Activated CD4-positive, alpha-beta T cell treated with anti-CD3 and anti-CD28 coated beads, Interleukin-2, amount 50 U/mL, for 48 hours (primary cell): ENCODE measurements at places on chromosomes 16 and 17.

- DNase-seq, result no peak
Observed at GRCh38 chr17:74567397-74567796, at the start of gene CD300H. TSS of gene CD300H (minus strand) at chr17:74567509.

DNA sequence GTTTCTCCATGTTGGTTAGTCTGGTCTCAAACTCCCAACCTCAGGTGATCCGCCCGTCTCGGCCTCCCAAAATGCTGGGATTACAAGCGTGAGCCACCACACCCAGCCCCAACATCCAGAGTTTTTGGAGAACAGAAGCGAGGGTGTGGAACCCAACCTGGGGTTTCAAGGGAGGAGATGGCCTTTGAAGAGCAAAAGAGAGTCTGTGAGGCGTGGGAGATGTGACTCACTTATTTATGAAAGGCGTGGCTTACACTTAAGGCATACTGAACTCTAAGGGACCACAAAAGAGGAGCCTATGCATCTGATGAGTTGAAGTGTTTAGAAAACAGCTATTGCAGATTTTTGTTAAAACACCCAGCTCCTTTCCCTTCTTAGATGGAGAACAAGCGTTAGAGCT, 18.9 kb downstream of the ARSG start:
- DNase-seq, result no peak

- DNase-seq, result no peak
Observed at GRCh38 chr16:47940466-47940865, 215.3 kb downstream of the ABCC12 start.

DNA sequence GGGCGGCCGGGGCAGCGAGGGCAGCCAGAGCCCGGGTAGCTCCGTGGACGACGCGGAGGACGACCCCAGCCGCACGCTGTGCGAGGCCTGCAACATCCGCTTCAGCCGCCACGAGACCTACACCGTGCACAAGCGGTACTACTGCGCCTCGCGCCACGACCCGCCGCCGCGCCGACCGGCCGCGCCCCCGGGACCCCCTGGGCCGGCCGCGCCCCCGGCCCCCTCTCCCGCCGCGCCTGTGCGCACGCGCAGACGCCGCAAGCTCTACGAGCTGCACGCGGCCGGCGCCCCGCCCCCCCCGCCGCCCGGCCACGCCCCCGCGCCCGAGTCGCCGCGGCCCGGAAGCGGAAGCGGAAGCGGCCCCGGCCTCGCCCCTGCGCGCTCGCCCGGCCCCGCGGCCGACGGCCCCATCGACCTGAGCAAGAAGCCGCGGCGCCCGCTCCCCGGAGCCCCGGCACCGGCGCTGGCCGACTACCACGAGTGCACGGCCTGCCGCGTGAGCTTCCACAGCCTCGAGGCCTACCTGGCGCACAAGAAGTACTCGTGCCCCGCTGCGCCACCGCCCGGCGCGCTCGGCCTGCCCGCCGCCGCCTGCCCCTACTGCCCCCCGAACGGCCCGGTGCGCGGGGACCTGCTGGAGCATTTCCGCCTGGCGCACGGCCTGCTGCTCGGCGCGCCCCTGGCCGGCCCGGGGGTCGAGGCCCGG, 36.1 kb upstream of the ZC3H18 start:
- DNase-seq, result peak; percentile 76

GRCh38 chr17:81914103-81914850, 3.1 kb upstream of the PCYT2 start:
- no peak for DNase-seq

DNA sequence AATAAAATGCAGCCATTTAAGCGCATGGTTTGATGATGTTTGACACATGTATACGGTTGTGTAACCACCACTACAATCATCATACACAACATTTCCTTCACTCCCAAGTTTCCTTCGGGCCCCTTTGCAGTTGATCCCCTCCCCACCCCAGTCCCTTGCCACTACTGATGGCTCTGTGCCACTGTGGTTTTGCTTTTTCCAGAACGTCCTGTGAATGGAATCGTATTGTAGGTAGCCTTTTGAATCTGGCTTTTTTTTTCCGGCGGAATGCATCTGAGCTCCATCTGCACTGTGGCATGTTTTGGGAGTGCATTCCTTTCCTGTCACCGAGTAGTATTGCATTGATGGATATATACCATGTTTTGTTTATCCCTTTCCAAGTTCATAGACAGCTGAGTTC, 15.1 kb upstream of the MAP2K3 start:
- no peak for DNase-seq

- no peak for DNase-seq
Observed at GRCh38 chr17:50557630-50558029, 2.9 kb upstream of the CACNA1G start.

GRCh38 chr17:60909405-60909804, 231.8 kb downstream of the BCAS3 start:
- DNase-seq, result no peak

DNA sequence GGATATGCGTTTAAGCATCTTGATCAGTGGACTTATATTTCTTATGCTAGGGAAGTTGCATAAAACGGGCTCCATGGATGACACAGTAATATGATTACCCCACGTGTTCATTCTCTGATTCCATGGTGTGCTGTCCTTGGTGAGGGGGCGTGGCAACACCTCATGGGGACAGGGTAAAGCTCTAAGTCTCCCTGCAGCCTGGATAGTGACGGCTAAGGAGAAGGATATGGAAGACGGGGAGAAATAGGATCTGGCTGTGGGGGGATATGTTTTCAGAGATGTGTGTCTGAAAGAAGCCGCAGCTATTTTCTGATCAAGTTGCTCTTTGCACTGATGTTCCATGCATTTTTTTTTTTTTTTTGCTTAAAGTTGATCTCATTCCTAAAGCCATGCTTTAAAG, 84.3 kb downstream of the MARCHF10 start:
- DNase-seq, result no peak

DNA sequence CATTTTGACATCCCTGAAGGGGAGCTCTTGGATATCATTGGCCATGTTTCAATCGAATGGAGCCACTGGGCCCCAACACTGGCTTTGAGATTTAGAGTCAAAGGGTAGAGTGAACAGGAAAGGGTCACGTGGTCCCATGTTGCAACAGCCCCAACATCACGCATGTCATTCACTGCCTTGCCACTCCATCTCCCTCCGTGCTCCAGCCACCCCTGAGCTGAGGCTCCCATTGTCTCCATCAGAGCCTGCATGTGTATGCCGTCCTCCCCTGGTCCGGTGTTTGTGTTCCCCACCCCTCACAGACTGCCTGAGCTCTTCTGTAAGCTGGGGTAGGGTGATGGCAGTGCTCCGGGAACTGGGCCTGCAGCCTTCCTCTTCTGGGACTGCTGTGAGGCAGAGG, 12.1 kb downstream of the NFE2L1 start:
- no peak for DNase-seq

DNA sequence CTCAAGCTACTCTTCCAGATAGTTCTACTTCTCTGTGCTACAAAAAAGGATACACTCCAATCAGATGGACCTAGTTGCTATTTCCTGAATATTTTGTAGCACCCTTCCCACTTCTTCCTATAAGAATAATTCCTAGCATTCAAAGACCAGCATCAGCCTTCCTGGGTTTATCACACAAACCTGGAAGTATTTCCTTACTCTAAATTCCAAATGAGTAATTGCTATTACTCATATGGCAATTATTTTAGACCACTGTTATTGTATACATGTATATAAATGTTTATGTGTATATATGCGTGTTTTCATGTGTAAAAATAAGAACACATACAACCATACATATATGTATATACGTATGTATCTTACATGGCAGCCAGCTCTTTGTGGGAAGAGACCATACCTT, 130.6 kb downstream of the MYO1D start:
- DNase-seq, result no peak

- DNase-seq, result peak; percentile 48
Observed at GRCh38 chr17:50501054-50501453, 7.2 kb upstream of the MYCBPAP start.

- DNase-seq, result no peak
Observed at GRCh38 chr17:57561072-57561861, 183.8 kb downstream of the CCDC182 start.

DNA sequence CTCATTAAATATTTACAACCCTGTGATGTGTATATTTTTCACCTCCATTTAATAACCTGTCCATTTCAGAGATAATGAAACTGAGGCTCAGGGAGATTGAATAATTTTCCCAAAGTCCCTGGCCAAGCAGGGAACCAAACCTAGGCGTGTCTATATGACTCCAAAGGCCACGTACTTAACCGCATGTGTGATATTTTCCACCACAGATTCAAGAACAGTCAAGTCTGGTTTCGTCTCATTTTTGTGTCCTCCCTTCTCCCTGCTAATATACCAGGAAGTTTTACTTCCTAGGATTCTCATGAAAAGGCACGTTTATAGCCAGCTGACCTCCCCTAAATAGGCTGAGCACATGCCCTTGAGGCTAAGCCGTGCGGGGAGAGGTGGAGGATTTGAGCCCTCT, 15.3 kb downstream of the WFIKKN2 start:
- no peak for DNase-seq

GRCh38 chr17:57926723-57927047, 28.5 kb downstream of the CUEDC1 start:
- no peak for DNase-seq

DNA sequence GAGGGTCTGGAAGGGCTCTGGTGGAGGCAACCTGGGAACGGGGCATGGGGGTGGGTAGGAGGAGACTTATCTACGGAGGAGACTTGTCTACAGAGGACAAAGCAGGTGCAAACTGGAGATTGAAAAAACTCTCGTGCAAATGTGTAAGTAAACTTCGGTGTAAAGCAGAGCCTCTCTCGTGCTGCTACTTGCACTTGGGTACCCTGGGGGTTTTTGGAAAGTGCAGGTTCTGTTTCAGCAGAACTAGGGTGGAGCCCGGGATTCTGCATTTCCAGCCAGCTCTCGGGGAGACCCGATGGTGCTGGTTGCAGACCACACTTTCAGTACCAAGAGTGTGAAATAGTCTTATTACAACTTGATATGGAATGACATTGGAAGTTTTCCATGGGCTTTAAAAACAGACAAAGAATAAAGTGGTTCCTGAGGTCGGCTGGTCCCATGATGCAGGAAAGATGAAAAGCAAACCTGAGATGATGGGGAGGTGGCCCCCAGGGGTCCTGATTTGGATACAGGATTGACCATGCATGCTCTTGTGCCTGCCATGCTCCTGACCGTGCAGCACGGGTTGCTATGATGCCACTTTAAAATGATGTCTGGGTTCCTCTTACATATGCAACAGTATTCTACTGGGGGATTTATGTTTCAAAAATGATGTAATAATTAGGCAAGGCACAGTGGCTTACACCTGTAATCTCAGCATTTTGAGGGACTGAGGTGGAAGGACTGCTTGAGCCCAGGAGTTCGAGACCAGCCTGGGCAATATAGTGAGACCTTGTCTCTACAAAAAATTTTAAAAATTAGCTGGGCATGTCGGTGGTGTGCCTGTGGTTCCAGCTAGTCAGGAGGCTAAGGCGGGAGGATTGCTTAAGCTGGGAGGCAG, 69.3 kb downstream of the IRF8 start:
- DNase-seq, result no peak

DNA sequence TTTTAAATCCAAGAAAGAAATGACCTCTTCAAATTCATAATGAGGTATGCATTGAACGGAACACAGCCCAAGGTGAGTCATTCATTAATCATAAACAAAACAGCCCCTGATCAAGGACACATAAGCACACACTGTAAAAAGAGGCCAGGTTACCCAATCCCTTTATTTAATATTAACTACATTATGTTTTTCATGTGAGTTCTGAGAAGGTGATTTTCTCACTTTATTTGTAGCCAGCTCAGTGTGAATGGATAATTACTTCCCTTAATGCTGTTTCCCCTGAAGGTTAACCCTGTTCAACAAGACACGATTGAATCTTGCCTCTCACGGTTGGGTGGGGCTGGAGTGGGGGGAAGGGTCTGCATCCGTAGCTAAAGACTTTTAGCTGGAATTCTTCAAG, 257.3 kb upstream of the SALL1 start:
- no peak for DNase-seq

- no peak for DNase-seq
Observed at GRCh38 chr16:49993579-49993978, 31.4 kb upstream of the CNEP1R1 start.

DNA sequence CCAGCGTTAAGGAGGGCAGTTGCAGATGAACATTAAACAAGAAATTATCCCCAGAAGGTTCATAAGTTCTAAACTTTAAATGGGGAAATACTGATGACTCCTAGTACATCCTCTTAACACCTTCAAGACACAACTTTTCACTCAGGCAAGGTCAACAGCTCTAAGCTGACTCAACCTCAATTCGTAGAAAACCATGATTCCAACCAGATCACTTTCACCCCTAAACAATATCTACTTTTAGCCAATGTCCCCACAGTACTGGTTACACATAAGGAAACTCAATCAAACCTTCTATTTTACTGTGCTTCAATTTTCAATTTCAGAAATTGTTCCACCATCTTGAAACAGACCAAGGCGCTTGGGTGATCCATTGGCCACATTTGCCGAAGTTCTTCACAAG, 2.3 kb downstream of the CDYL2 start:
- no peak for DNase-seq

DNA sequence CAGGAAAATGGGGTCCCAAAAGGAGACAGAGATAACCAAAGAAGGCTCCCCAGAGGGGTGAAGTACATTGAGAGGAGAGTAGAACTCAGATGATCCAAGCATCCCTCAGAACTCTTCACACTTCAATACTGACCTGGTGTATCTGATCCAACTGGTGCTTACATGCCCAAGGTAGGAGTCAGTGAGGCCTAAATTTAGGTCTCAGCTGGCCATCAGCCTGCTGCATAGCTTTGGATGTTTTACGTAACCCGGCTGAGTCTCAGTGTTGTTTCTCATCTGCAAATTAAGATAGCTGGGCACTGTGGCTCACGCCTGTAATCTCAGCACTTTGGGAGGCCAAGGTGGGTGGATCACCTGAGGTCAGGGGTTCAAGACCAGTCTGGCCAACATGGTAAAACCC, 11.6 kb upstream of the GOSR2 start:
- no peak for DNase-seq

DNA sequence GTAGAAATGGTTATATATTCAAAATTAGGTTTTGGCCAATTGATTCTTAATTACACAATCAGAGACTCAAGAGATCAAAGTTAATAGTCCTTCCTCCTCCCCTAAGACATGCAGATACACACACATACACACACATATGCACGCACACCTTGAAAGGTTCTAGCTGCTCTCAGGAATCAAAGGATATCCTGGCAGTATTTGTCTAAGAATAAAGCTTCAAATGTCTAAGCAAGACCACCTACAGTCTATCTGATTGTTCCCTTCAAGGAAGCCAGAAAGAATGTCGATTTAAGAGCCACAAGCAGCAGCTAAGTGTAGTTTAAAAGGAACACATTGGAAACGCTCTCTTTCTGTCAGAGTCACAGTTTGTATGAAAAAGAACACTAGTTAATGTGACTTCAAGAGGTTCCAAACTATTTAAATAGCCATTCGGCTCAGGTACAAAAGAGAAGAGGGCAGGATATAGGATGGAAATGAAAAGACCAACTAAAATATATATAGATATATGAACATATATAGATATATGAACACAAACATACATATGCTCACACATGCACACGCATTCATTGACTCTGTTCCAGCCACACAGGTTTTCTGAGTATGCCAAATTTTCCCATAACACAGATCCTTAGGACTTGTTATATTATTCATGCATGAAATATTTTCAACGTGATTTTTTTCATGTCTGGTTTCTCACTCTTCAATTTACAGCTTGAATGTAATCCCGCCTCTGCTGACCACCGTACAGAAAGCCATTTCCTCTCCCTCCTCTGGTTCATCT, 79.0 kb downstream of the CDH8 start:
- DNase-seq, result no peak
